ENCODE measurements at places on chromosomes 7 and 10.

DNA sequence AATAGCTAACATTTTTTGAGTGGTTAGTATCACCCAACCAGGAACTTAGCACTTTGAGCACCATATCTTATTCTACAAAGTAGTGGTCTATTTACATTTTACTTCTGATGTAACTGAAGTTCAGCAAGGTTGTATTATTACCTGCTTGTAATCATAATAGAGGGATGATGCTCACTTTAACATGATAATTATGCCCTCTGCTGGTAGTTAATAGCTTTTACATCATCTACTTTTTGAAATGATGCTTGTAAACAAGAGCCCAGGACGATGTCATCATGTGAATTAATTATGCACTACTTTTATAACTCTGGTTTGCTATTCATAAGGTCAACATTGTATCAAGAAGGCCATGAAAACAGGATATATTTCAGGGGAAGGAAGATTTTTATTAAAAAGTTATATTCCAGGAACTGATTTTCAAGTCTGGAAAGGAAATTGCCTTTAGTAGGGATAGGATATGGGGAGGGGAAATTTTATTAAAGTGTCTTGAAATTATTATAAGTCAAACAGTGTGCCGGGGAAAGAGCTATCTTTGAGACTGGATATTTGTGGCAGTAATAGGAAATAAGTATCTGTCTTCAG, 80.3 kb upstream of the SCIN start:
- no peak for DNase-seq

DNA sequence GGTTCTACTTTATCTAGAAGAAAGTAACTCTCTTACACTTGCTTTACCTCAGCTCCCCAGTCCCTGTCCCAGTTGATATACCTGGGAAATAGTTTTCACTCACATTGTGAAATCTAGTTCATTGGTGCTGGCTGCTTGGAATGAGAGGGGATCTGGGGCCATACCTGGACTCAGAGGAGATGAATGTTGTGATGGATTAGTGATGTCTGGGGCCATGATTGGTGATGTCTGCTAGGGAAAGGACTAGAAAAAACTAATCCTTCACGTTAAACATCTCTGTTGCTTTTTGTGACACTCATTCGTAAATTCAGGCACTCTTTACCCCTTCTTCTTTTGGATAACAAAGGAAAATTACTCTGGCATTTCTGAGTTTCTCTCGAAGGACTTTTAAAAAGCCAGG, 152.4 kb downstream of the RAB11FIP2 start:
- DNase-seq: no peak

- DNase-seq: no peak
These were observed 52.4 kb downstream of the SHH start for GRCh38 chr7:155759740-155760430.

GRCh38 chr7:37105762-37106161, 342.9 kb downstream of the ELMO1 start:
- DNase-seq: no peak

DNA sequence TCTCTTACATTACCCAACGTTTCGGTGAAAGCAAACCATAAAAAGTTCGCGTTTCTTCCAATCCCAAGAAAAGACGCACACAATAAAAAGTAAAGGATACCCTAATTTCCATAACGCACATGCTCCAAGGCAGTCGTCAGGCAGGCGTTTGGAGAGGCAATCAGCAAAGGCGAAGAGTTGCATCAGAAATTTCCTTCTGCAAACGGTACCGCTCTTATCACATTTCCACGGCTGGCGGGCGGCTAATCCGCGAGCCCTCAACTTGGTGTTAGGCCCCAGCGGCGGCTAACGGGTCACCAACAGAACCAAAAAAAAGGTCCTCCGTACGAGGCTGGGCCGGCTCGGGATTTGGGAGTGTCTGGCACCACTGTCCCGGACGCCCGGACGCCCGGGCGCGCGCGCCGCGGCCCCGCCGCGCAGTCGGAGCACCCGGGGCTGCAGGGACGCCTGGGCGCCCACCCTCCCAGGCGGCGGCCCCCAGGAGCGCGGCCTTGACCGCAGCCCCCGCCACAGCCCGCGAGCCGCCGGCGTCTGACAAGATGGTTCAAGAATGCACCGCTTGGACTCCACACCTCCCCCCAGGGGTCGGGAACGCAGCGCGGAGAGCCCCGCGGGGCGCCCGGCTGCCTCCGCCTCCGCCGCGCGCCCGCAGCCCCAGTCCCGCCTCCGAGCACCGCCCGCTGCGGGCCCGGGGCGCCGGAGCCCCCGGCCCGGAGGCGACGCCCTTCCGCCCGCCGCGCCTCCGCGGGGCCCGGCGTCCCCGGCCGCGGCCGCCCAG, 9.8 kb upstream of the GRB10 start:
- DNase-seq: no peak

GRCh38 chr7:20541608-20542349, 73.7 kb upstream of the ABCB5 start:
- DNase-seq: no peak

GRCh38 chr7:96297876-96298275, 24.0 kb downstream of the SLC25A13 start:
- no peak for DNase-seq

- no peak for DNase-seq
These were observed 25.7 kb upstream of the LMBR1 start for GRCh38 chr7:156918635-156919034.

GRCh38 chr7:25855854-25856782, 295.9 kb upstream of the NFE2L3 start:
- no peak for DNase-seq

GRCh38 chr7:369476-370258, 79.7 kb downstream of the FOXL3 start:
- DNase-seq: no peak

GRCh38 chr7:45580053-45580872, 6.1 kb downstream of the ADCY1 start:
- no peak for DNase-seq

- no peak for DNase-seq
These were observed 170.4 kb upstream of the C7orf33 start for GRCh38 chr7:148419856-148420832.

DNA sequence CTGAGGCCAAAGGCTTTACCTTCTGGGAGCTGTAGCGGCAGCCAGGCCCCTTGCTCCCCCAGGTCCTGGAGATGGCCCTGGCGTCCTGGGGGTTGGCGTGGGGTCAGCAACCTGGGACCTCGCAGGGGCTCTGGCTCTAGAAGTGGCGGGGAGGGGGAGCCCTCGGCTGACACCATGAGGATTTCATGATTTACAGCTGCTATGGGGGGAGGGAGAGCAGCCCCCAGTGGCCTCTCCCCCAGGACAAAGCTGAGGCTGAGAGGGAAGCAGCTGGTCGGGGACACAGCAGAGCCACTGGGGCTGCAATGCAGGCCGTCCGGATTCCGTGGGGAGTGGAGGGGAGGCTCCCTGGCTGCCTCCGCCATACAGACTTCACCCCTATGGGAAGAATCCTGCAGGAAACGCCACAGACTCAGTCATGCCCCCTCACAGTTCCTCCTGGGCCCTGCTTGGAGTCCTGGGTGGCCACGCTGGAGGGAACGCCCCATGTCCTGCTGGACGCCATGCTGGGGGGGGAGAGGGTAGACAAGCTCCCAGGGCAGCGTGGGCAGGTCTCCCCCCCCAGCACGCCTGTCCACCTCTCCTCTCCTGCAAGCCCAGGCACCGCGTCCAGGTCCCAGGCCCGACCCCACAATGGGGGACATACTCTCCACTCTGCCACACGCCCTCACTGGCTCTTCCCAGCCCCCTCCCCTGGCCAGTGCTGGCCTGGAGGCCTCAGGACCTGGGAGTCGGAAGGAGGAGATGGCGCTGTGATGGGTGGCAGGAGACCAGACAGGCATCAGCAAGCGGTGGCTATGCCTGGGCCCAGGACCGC, 243.6 kb downstream of the ELFN1 start:
- no peak for DNase-seq

DNA sequence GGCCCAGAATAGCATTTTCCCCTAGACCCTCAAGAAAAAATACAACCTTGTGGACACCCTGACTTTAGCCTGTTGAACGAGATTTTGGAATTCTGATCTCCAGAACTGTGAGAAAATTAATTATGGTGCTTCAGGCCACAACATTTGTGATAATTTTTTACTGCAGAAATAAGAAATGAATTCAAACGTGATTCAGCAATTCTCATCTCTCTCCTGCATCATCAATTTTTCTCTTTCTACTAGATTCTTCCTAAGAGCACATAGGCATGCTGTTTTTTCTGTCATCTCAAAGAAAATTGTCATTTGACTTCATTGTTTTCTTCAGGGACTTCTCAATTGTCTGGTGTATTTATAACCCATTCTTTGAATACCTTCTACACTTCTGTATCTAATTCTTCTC, 8.9 kb upstream of the AKR1C2 start:
- DNase-seq: no peak

GRCh38 chr7:100874577-100875355, at the start of gene SRRT:
SRRT (plus strand) TSS chr7:100875103; CDS start chr7:100875591, 488 bp downstream.
- DNase-seq: peak; percentile 97

- DNase-seq: no peak
These were observed 3.0 kb downstream of the NOD1 start for GRCh38 chr7:30475580-30475979.

GRCh38 chr7:94655126-94655847, 646 bp downstream of the SGCE start:
- no peak for DNase-seq

- DNase-seq: no peak
These were observed 94.0 kb upstream of the ZMIZ1 start for GRCh38 chr10:78974617-78975317.

GRCh38 chr10:61765176-61766087, 102.7 kb downstream of the CABCOCO1 start:
- no peak for DNase-seq

DNA sequence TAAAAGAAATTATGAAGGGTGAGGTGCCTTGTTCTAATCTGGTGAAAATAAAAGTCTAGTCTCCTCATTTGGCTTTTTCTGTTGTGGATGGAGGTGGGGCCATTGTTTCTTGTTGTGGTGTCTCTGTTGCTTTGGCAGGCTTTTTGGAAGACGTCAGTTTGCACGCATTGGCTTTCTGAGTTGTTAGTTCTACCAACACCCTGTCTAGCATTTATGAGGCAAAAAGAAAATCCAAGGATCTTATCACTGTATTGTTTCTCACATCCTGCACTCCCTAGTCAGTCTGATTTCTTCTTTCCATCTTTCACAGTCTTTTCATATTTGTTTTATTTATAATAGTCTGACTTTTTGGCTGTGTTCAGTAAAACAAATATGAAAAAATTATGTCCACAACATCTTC, 898.3 kb downstream of the REEP3 start:
- DNase-seq: no peak

DNA sequence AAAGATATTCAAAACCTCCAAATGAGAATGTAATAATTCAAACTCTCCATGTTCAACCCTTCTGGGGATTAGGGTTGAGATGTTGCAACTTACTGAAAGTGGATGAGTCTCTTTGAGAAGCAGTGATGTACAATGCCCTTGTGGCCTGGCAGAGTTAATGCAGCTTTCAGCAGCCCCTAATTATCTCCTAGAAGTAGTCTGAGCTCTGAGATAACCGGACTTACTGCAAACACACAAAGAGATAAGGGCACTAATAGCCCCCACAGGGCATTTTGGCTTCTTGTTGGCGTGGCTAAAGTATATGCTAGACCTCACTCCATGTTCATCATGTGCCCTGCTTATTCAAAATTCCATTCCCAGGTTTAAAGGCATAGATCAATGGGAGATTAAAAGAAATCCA, 404.7 kb downstream of the NEBL start:
- no peak for DNase-seq

- DNase-seq: no peak
These were observed 74.3 kb upstream of the RET start for GRCh38 chr10:43002596-43002995.

GRCh38 chr7:44386139-44386913, 60.9 kb upstream of the CAMK2B start:
- DNase-seq: no peak

- DNase-seq: no peak
These were observed 116.7 kb upstream of the C7orf33 start for GRCh38 chr7:148473703-148474480.

GRCh38 chr7:100572949-100573675, 588 bp downstream of the SAP25 start:
- DNase-seq: no peak

DNA sequence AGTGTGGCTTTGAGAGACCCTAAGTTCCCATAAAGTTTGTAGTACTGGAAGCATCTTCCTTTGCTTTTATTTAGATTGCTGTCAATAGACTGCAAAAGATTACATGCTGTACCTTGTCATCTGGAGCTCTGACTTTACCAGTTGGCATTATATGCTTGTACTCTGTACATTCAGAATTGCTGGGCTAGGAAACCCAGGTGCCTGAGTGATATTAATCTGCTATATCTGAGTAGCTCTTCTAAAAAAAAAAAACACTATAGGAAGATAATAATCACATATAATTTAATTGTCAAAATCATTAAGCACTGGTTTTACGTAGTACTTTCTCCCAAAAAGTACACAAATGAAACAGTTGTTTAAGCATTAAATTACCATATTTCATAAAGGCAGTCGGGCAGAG, 12.3 kb downstream of the GATA3 start:
- no peak for DNase-seq

- no peak for DNase-seq
These were observed 217.3 kb downstream of the GPR158 start for GRCh38 chr10:25392132-25392531.

DNA sequence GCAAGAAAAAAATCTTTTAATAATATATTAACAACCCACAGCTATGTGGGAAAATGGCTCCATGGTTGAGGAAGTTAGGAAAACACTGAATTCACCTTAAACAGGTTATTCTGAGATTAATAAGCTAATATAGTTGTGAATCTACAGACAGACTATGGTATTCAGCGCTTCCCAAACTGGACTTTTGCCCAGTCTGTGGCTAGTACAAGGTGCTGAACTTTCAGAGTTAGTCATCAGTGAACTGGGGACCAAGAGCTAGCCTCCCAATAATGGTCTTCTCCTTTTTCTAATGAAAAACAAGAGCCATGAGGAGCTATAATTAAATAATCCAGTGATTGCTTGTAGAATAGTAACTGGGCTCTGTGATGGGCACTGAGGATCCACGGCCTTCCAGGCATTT, 65.3 kb downstream of the FRMPD2 start:
- no peak for DNase-seq

GRCh38 chr10:130729876-130730275, 581.6 kb downstream of the TCERG1L start:
- no peak for DNase-seq

- DNase-seq: no peak
These were observed 7.2 kb downstream of the GSTO2 start for GRCh38 chr10:104276192-104276591.

DNA sequence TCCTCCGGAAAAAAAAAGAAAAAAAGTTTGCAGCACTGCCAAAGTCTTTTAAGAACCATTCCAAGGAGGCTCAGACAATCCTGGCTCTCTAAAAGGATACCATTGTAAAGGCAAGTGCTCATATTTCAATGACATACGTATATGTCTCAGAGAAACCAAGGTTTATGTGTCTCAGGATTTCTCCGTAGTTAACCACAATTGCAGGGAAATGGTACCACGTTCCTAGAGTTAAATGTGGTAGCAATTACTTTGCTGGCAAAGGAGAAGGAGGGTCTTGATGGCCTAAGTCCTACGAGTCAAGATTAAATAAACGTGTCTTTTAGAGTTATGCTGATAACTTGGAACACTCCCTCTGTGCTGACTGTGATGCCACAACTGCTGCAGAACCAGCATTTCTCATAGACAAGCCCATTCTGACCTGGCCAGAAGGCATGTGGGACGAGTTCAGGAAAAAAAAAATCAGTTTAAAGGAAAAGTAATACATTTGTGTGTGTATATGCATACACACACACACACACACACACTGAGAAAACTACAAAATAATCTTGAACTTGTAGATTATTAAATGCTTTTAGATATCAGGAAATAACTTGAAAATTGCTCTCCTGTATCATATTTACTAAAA, 245.9 kb downstream of the FGFR2 start:
- no peak for DNase-seq

GRCh38 chr10:112807013-112807412, 143.0 kb upstream of the TCF7L2 start:
- DNase-seq: no peak

Data from activated naive CD4-positive, alpha-beta T cell (primary cell).